Mesendoderm (in vitro differentiated cells): ENCODE measurements at places on chromosomes 2 and 18.

DNA sequence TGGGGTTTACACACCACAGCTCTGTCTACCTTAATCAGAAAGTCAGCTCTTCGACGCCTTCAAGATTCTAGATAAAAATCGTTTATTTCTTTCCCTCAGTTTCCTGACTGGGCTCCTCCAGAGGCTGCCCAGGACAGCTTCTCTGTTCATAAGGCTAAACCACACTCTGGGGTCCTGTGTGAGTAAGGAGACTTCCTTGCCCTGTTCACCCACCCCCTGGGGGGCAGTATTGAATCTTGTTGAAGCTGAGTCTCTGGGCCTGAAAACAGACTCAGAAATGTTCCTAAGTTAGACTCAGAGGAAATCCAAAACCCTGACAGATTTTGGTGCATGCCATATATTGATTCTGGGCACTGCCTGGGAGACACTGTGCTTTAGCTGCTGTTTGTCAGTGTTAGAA is 43.0 kb downstream of the G6PC2 start:
- peak; percentile 31 for DNase-seq

DNA sequence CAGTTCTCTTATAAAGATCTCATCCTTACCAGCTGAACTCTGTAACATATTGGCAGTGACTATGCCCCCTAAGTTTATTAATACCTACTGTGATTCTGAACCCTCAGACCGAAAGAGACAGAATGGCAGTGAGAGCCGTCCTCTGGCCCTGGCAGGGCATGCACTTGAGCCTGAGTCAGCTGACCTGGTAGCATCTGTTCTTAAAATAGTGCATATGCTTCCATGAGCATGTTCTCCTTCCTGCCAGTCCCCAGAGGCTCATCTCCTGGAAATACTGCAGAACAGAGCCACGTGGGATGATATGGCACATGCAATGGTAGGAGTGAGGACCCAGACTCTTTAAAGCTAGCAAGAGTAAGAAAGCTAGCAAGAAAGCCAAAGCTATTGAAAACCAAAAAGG is 59.0 kb downstream of the RASGRP3 start:
- no peak for DNase-seq

DNA sequence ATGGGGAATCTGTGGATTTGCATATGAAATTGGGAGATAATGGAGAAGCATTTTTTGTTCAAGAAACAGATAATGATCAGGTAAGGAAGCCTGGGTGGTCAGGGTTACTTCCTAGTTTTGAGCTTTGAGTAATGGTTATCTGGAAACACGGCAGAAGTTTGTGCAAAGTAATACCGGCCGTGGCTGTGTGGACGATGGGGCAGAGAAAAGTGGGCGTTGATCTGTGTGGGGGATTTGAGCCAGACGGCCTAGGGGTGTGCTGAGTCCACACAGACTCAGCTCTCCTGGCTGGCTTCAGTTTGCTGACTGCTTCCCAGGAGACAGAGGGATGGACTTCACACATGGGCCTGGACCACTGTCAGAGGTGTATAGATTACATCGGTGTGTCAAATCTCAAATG is 21.3 kb downstream of the LPIN1 start:
- no peak for DNase-seq

- DNase-seq = no peak
These were observed 10.2 kb upstream of the TMEM247 start for GRCh38 chr2:46469116-46469515.

- DNase-seq = no peak
These were observed 5.2 kb upstream of the RUFY4 start for GRCh38 chr2:218063896-218064295.

GRCh38 chr18:61132031-61132430 is 201.2 kb upstream of the CDH20 start:
- DNase-seq = no peak

DNA sequence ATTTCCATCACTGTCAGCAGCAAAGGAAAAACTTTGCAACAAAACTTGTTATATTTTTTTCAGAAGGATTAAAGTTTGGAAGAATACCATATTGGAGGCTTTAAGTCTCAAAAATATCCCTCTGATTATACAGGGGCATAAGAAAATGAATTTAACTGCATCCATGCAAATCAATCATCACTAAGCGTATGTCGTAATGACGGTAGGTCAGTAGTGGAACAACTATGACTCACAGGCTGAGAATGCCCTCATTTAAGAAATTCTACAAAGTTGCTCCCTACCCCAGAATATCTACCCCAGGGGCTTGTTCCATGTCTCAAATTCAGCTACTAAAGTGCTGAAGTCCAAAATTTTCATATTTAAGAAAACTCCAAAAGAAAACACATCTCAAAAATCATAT is 12.5 kb upstream of the NAB1 start:
- peak; percentile 83 for DNase-seq

DNA sequence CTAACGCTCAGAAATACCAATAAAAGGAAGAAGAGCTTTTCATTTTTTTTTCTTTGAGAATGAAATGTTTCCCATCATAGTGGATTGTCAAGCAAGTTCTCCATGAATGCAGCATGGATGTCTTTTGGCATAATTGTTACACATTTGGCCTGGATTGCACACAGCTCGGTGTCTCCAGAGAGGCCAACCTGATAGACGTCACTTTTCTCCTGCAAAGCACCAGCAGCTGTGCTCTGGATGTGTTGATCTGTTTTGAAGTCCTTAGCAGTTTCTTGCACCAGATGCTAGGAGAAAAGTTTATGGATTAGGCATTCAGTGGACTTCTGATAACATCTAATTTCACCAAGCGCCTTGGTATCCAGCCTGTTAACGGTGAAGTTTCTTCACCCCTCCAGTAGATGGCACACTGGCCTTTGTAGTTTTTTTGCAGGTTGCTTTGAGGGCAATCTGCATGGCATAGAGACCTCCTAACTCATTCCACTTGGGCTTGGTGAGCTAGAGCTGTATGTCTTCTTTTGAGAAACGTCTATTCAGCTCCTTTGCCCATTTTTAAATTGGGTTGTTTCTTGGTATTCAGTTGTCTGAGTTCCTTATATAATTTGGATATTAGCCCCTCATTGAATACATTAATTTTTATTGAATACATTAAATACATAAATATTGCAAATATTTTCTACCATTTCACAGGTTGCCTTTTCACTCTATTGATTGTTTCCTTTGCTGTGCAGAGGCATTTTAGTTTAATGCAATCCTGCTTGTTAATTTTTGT is 59.7 kb downstream of the PTH2R start:
- DNase-seq = peak; percentile 88

- no peak for DNase-seq
These were observed 16.7 kb downstream of the TACR1 start for GRCh38 chr2:75182606-75183005.

DNA sequence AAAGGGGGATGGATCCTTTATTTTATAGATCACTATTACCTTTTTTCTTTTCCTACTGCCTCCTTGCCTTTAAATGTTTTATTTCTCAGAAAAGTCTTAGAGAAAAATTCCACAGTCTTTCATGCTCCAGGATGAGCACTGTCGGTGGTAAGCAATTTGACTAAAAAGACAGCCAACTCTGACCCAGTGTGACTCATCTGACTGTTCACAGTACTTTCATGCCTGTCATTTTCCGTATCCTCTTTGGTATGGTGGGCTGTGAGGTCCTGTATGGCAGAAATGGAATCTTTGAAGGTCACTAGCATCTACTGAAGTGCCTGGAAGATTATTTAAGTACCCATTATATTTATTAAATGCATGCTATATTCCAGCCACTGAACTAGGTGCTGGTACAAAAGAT is 2.1 kb upstream of the RFTN2 start:
- DNase-seq = peak; percentile 28

DNA sequence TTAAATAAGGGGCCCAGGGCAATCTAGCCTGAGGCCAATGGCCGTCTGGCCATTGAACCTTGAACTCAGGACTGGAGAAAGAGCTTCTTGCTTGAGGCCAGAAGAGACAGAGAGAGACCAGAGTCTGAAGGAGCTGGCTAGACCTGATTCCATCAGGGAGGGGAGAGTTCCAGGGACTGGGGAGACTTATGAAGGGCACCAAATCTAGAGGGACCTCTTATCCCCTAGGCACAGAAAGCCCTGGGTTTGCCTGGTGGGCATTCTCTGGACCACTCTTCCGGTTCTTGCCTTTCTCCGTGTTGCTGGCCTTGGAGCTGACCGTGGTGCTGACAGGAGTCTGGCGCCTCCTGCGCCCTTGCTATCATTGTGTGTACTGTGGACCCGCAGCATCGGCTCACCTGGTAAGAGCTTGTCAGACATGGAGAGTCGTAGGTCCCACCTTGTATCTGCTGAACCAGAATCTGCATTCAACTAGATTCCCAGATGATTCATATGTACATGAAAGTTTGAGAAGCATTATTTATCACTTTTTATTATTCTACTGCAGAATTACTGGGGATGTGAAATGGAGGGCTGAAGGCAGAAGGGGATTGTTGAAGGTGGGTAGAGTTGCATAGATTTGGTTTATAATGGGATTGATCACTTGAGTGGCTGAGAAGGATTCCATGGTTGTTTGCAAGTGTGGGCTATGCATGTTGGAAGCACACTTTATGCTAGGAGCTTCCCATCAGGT is 4.3 kb upstream of the TRPM8 start:
- DNase-seq = peak; percentile 75

GRCh38 chr2:72916743-72917137 is 579 bp upstream of the EMX1 start:
- DNase-seq = no peak

- DNase-seq = no peak
These were observed 75.7 kb downstream of the FTCDNL1 start for GRCh38 chr2:199775267-199775666.

- DNase-seq = no peak
These were observed 208.4 kb upstream of the SMAD2 start for GRCh38 chr18:48138660-48139430.

DNA sequence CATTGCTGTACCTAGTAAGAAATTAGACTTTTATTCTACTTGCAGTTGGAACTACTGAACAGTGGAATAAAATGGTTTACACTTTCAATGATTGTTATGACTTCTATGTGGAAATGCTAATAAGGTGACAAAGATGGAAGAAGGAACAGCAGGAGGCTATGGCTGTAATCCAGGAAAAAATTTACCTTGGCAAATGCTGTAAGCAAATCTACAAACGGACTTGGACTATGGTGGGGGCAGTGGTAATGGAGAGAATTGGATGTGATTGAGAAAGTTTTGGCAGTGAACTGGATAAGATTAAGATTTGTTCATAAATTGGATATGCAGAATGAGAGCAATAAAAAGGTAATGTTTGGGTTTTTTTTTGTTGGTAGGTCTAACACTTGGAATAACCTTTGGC is 111.0 kb upstream of the ERBB4 start:
- DNase-seq = no peak

DNA sequence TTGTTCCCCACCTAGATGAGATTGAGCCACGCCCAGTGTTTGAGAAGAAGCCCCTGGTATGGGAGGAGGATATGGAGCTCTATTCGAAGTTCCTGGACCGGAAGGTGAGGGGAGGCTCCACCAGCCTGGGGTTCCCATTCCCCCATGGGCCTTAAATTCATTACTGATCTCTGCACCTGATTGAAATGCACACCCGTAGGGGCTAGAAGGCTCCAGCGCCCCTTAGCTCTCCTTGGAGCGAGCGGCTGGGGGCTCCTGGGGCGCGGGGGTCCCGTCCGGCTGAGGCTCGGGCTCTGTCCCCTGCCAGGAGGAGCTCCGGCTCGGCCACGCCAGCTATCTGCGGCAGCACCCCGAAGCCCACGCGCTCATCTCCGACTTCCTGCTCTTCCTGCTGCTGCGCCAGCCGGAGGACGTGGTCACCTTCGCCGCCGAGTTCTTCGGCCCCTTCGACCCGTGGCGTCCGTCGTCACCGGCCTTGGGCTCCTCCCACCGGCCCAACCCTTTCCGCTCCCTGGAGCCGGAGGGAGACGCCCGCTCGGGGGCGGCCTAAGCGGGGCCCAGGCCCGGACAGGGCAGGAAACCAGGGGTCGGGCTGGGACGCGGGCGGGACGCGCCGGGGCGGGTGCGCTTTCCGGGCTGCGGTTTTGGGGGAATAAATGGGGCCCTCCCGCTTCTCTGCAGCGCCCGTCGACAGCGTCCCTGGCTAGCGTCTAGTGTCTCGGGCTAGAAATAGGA is 10.9 kb downstream of the CATIP start:
- peak; percentile 84 for DNase-seq
